ENCODE measurements at places on chromosomes 11 and 22.

DNA sequence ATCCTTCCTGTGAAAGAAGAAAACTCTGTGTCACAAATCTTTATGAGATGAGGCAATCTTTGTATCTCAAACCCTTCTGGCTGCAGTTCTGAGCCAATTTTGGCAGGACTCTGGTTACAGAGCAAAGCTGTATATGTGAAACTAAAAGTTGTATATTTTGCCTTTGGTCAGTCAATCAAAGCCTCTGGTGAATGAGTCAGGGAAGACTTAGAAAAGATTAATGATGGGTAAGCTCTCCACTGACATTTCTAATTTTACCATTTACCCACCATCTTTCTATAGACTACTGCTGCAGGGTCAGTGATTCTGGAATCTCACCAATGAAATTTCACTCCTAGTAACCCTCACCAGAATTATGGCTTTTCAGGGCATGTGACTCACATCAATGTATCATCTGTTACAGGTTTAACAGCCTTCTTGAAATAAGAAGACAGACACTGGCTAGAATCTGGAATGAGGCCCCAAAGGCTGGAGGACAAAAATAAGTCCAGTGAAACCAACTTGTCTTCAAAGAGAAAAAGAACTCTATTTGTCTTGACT, 43.3 kb downstream of the USP35 start:
- DNase-seq, result no peak

GRCh38 chr11:58060939-58061672, 30.4 kb downstream of the OR6Q1 start:
- no peak for DNase-seq

GRCh38 chr22:20196094-20196842, 45.4 kb upstream of the CCDC188 start:
- no peak for DNase-seq

DNA sequence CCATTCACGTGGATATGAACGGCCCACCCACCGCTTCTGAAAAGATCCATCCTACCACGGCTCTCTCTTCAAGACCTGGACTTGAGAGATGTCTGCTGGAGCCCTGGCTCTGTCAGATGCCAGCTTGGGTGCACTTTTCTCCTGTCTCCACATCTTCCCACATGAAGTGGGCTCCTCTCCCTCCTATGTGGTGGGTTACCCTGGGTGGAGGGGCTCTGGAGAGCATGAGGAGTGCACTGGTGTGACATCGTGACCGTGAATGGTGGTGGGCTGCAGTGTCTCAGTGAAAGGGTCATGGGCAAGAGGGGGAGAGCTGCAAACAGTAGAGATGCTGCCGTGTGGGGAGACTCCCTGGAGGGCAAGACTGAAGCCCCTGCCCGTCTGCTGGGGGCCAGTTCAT, 76.4 kb downstream of the CTTN start:
- no peak for DNase-seq

GRCh38 chr11:35210876-35211546, 72.0 kb downstream of the CD44 start:
- no peak for DNase-seq

- DNase-seq, result no peak
Observed at GRCh38 chr11:76266286-76267100, 60.2 kb upstream of the WNT11 start.

- DNase-seq, result no peak
Observed at GRCh38 chr11:126494831-126495230, 139.3 kb downstream of the ST3GAL4 start.

Measured in CD4-positive, alpha-beta T cell treated with Interleukin-12 subunit alpha and Interleukin-12 subunit beta, for 1 hour (primary cell).